ENCODE measurements at places on chromosomes 13 and 19. TPM values are rescaled to one million over a fixed set of nuclear protein-coding genes. Genes with fewer than 3 reads are reported as not detected.
A peak's percentile ranks its signal among the peaks of the same experiment; 100 is the strongest.

Gene CGB2
- total RNA-seq: 4.2 TPM

Gene DAZAP1
- total RNA-seq: 97.6 TPM

Gene ADGRE1
- 0.79 TPM for total RNA-seq

Gene ATXN8OS
- not detected for total RNA-seq

Gene ZNF442
- 3.8 TPM for total RNA-seq

DNA sequence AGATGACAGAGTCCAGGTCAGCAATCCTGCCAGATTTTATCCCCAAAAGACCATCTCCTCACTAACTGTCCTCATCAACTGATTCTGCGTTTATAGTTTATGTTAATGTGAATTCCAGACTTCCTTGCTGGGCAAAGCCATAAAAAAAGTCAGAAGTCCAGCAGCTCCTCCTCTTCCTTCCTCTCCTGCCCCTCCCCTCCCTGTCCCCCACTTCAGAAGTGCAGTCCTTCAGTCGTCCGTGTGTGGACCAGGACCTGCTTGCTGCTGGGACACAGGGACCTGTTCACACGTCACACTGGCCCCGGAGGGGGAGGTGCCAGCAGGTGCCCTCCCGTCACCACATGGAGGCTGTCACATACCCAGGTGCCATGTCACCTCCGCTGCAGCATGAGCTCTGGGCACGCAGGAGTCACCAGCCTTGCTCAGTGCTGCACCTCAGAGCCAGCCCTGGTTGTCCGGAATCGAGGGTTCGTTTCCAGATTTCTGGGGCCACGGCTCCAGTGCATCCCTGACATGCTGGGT is 4.0 kb upstream of the MCF2L start:
- DNase-seq: no peak

DNA sequence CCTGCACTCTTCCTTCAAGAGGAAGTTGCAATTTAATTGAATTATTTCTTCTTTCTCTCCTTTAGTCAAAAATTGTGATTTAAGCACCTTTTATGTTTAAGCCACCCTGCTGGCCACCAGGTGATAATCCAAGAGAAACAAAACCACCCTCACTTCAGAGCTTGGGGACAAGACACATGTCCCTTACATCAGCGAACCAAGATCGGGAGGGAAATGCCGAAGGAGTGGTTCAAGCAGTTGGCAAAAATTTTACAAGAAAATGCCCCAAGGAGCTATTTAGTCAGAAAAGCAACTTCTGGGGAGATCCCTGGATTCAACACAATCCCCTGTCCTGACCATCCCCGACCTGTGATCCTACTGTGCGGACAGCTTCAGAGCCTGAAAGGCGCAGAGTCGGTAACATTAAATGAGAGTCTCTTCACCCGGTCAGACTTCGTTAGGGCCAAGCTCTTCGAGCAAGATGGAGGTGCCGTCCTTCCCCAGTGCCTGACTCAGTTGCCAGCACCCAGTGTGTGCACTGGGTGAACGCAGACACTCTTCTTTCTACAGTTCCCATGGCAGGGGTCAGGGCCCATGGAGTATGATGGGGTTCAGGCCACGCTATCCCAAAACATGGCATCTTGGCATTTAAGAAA is 78.6 kb upstream of the TM9SF2 start:
- DNase-seq: no peak

GRCh38 chr13:73429701-73430100 is 370.9 kb downstream of the KLF5 start:
- DNase-seq: peak; percentile 59

GRCh38 chr13:53800011-53800410 is 771.4 kb downstream of the OLFM4 start:
- no peak for DNase-seq

GRCh38 chr19:38263689-38264485 is 486 bp upstream of the SPINT2 start:
- DNase-seq: peak; percentile 93

GRCh38 chr19:40921005-40921897 is 39.2 kb upstream of the CYP2A7 start:
- DNase-seq: peak; percentile 85

GRCh38 chr13:28613562-28613961 is 45.4 kb upstream of the POMP start:
- DNase-seq: peak; percentile 23

- DNase-seq: no peak
These were observed 122.5 kb downstream of the CDK8 start for GRCh38 chr13:26376430-26376829.

- no peak for DNase-seq
These were observed 8.2 kb upstream of the ZNF792 start for GRCh38 chr19:34972163-34972705.

GRCh38 chr19:55133639-55134444 is 15.2 kb downstream of the TNNT1 start:
- DNase-seq: no peak

DNA sequence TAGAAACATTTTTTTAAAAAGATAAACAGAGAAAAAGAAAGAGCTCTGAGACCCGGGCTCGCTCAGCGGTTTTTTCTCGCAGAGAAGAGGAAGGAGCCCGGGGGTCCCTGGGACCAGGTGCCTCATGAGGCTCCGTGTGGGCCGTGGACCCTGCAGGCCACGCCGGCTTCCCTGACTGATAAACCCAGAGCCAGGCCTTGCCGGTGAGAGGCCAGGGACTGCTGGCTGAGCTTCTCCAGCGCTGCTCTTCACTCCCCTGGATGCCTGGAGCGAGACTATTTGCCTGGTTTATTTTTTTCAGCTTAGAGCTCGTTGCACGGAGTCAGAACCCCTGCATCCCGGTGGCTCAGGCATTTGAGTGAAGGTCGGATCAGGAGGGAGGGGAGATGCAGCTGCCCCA is 53.4 kb upstream of the F7 start:
- no peak for DNase-seq

- no peak for DNase-seq
These were observed 12.1 kb downstream of the KBTBD7 start for GRCh38 chr13:41182231-41182630.

DNA sequence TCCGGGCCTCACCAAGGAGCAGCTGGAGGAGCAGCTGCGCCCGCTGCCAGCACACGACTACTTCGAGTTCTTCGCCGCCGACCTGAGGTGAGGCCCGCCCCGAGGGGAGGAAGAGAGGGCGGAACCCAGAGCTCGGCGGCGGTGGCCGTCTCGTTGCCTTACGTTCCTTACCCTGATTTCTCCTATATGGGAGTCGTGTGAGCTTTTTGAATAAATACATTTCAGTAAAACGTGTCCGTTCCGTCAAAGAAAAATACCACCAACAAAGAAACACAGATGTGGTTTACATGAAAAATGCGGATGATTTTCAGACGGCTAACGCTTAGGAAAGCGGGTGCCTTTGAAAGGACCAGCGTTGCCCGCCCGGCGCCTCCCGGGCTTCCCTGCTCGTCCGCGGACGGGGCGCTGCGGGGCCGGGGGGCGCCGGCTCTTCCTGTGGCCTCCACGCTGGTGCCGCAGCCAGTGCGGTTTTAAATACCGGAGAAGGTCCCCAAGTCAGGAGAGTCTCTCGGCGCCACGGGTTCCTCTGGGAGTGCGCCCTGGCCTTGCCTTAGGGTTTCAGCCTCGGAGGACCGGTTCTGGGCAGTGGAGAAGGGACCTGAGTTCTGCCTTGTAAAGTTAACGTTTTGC is 755 bp downstream of the UPF3A start:
- peak; percentile 70 for DNase-seq

DNA sequence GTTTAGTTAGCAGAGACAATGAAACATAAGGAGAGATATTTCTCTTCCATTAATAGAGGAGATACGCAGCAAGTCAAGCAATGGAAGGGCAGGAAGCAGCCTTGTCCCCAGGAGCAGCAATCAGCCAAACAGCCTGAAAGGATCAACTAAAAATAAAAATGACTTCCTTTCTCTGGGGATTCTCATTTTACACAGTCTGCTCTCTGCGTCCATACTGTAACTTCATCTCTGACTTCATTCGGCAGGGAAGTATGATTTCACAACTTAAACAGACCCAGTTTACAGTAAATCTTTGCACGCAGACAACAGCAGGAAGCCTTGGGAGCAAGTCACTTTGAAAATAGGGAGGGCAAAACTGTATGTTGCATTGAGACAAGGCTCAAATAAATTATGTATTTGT is 826.7 kb downstream of the DIAPH3 start:
- no peak for DNase-seq

GRCh38 chr13:99266827-99267226 is 8.6 kb upstream of the GPR18 start:
- DNase-seq: no peak

DNA sequence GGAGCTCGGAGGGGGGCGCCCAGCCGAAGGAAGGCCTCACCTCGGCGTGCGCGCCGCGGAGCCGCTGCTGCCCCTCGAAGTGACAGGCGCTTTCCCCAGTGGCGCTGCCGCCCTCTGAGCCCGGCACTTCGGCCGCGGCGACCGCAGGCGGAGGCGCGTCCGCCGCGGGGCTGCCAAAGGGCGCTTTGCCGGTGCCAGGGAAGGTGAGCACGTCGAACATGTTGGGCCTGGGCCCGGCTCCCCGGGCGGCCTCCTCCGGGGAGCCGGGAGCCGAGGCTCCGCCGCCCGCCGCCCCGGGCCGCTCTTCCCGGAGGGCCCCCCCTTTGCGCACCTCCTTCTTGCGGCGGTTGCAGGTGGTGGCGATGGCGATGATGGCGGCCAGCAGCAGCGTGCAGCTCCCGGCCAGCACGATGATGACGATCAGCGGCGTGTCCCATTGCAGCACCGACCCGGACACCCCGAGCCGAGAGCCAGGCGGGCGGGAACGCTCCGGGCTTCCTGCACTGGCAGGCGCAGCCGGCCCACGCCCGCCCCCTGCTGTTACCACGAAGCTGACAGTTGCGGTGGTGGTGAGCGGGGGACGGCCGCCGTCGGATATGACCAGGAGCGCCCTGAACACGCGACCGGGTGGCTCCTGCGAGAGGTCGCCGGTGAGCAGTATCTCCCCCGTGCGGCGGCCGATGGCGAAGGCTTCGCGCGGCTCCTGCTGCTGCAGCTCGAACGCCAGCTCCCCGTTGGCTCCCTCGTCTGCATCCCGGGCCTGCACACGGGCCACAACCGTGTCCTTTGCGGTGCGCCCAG is 2.5 kb downstream of the PCDH8 start:
- no peak for DNase-seq

DNA sequence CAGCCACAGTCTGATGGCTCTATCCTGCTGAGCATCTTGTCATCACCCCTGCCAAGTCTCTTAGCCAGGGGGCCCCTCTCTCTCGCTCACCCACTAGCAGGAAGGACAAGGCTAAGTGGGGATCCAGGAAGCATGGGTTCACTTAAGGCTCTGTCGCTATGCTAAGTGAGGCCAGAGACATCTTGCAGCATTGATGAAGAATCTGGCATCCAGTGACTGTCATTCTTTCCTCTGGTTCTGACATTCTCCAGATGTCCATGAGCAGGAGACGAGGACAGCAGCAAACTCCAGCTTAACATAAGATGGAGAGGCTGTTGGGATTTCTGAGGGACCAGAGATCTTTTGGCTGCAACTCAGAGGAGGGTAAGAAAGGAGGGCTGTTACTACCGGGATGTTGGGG is 230.2 kb downstream of the TSHZ3 start:
- DNase-seq: no peak

DNA sequence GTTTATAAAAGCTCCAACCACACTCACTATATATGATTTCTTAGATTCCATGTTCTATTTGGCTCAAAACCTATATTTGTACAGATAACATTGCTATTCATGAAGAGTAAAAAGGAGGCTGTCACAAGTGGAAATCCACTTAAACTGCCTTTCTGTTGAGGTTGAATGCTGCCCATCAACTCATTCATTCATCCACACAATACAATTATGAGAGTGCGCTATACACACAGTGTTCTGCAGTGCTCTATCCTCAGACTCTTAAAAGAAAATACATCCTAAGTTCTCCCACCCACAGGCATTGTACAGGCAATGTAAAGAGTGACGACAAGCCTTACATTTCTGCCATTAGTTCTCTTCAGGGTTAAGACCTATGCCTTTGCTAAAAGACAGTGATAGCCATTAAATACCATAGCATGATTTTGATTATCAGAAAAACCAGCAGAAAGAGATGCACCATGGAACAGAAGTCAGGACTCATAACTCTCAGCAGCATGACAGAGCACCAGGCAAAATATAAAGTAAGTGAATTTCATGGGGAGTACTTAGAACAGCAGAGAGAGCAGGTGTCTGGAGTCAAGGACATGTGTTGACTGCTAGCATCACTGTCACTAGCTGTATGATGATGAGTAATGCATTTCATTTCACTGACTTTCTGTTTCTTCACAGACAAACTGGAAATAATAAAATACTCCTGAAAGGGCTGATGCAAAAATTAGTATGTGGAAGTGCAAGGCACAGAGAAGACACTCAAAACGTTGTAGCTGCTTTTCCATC is 218.0 kb downstream of the RBM26 start:
- DNase-seq: no peak

GRCh38 chr19:6772028-6772865 is at the start of gene VAV1:
Gene VAV1, plus strand, starts transcription at chr19:6772708. Its CDS starts 100 bp downstream, at chr19:6772808.
- no peak for DNase-seq

DNA sequence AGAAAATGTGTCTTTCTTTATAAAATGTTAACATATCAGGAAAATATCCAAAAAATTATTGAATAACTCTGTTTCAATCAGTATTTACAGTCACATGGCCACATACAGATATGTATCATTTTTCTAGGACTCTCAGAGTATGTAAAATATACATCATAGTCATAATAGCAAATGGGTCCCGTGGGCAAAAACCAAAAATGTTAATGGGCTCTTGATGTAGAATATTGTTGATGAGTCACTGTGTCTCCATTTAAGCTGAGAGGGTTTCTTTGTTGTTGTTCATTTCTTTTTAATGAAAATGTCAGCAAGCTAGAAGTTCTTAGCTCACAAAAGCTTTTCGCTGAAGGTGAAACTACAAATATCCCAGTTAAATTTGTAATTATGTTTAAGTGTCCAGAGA is 1713.1 kb upstream of the PCDH20 start:
- DNase-seq: no peak

- DNase-seq: no peak
These were observed 11.9 kb downstream of the CC2D1A start for GRCh38 chr19:13917888-13918406.

- no peak for DNase-seq
These were observed 7.0 kb downstream of the C2CD4C start for GRCh38 chr19:401866-402511.

DNA sequence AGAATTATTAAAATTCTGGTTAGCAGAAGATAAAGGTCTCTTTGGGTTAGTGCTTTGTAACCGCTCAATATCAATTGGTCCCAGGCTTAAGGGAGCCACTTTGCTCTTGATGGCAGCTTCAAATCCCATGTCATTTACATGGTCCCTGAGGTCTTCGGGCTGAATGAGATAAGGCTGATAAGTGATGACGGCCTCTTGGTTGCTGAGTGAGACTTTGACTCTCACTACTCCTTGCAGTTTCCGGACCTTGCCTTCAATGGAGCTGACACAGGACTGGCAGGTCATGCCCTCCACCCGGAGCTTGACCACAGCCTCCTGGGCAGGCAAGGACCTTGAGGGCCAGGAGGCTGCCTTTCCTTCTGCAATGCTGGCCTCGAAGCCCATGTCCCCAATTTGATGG is 36.8 kb downstream of the ATP7B start:
- DNase-seq: no peak

DNA sequence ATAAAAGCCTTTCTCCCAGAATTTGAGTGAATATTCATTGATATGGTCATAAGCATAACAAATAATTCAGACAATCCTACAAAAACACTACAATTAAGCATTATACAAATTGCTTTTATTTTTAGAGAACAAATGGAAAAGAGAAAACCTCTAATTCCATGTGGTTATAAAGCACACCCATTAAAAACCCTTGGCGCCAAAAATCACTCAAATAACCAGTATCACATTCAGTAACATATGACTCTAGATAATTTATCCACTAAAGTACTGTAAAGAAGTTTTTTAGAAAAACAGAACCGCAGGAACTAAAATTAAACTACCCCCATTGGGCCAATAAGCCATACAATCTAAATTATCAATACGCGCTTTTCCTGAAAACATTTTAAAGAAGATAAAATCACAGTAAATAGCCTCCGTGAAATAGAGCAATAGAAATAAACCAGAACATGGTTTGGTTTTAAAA is 569 bp downstream of the LCP1 start:
- no peak for DNase-seq
